ENCODE measurements at places on chromosomes 3 and 15.
A peak's percentile ranks its signal among the peaks of the same experiment; 100 is the strongest.

GRCh38 chr3:11718637-11719405, 75.1 kb upstream of the VGLL4 start:
- no peak for DNase-seq

DNA sequence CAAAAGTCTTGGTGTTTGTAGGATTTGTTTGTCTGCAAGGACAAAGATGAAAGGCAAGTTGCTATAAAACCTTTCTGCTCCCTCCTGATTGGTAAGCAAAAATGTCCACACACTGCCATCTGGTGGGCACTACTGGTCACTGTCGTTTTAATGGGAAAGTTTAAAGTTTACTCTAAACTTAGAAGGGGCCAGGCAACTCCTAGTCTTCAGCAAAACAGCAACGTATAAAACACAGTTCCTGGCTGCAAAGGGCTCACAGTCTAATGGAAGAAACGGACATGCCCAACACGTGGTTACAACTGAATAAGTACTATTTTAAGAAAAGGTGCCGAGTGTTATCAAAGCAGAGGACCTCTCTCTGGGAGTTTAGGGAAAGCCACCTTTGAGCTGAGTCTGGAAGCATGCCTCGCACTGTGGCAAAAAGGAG, 23.7 kb upstream of the TPRG1 start:
- DNase-seq = peak; percentile 74

- DNase-seq = peak; percentile 86
Measured at GRCh38 chr15:63891079-63891767, 57.5 kb upstream of the HERC1 start.

DNA sequence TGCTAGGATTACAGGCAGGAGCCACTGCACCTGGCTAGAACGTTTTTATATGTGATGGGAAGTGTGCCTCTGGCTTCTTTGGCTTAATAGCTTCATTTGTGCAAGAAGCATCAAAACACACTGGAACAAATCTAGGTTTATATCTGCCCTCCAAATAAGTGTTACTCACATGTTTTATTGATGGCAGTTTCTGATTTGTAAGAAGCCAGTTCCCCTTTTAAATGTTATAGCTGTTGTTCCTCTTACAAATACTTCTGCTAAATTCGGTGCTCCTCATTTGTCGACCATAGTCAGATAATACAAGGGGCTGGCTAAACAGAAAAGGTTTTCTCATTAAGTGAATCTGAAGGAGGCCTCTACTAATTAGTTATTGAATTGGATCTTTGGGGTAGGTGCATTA, 307.1 kb upstream of the SEMA6D start:
- no peak for DNase-seq

GRCh38 chr15:26771578-26772153, 1.2 kb downstream of the GABRB3 start:
- DNase-seq = peak; percentile 79

GRCh38 chr15:29089731-29090616, 179.6 kb downstream of the NSMCE3 start:
- DNase-seq = no peak

DNA sequence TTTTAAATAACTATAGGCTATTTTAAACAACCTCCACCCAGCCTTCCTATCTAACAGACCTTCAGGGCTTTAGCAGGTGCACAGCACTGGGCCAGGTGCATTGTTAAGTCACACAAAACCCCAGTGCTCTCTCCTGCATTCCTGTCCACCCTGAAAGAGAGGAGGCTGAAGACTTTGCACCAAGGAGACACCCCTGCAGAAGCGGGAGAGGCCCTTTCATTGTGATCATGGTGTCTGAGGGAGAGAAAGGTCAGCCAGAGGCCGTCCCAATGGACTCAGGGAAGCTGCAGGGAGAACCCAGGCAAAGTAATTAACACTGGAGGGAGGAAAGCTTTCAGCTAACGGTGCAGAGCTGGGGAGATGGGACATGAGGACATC, 5.2 kb downstream of the LRIG1 start:
- DNase-seq = no peak

DNA sequence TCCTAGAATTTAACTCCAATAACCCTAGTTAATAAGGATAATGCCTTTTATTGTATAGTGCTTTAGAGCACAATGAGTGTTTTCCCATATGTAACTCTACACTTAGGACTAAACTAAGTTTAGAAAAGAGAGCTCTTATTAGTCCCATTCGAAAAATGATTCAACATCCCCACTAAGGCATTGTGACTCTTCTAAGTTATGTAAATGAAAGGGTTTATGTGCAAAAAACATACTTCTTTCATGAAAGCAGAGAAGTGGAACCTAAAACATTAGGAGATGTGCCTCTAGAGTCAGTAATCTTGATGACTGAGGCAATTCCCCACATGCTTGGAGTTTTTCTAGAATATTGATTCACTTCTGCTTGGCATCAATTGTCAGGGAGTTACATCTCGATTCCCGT, 344.1 kb upstream of the ZNF717 start:
- DNase-seq = no peak

- no peak for DNase-seq
Measured at GRCh38 chr3:123719862-123720453, 135.1 kb upstream of the HACD2 start.

- peak; percentile 76 for DNase-seq
Measured at GRCh38 chr3:11059090-11059798, 66.7 kb downstream of the SLC6A1 start.

GRCh38 chr3:97010881-97011657, 196.7 kb downstream of the EPHA6 start:
- no peak for DNase-seq

DNA sequence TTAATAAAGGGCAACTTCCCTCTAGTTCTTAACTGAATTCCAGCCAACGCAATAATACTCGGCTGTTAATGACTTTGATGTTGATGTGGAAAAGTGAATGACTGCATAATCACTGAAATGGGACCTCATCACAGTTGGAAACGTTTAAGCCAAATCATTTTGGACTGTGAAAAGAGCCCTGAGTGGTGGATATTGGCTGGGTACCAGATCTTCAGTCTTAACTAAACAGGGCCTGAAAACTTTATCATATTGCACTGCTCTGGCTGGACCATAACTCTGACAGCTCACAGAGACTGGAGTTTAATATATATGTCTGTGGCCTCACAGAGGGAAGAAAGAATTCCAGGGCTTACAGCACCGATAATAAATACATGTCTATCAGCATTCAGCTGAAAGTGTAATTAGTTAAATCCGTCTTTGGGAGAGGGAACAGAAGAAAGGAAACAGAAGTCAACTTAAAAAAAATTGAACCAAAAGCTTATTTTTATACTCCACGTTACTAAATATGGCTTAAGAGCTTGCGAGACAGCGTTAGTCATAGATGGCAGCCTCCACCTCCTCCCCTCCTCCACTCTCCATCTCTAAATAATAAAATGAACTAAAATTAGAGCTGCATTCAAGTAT, 222.3 kb upstream of the CDIN1 start:
- DNase-seq = no peak

- DNase-seq = no peak
Measured at GRCh38 chr3:145286937-145287336, 874.0 kb downstream of the PLOD2 start.

DNA sequence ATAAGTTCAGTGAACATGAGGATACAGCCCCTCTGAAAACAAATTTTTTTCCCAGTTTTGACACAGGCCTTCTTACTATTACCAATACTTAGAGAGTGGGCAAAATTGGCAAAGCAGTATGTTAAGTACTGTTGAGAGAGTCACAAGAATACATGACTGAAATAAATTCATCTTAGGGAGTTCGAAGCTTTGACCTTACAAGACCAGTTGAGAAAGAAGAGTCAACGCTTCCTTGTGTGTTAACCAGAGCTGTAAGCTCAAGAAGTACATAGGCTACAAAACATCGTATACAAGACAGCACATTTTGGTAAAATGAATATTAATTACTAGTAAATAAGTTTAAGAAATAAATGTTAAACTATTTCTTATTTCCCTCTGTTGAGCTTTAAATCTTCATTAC, 164.4 kb upstream of the RORA start:
- no peak for DNase-seq

DNA sequence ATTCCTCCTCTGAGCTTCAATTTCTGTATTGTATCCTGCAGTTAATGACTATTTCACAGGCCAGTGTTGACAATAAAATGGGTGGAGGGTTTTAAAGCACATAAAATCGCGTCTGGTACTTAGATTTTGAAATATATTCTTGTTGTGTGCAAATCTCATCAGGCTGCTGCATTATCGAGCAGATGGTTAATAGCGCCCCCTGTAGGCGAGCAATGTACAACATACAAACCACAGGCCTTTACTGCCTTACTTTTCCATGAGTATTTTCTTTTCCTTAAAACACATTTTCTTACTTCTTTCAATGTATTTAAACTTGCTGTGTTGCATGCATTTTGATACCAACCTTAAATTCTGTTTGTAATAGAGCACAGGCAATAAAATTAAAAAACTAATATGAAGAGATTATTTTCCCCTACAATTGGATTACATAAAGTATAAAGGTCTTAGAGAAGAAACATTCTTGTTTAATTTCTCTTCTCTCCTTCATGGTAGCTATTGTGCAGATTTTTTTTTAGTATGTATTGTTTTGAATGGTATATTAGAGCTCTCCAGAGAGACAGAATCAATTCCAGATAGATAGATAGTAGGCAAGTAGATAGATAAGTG, 608.4 kb downstream of the CADM2 start:
- peak; percentile 70 for DNase-seq

DNA sequence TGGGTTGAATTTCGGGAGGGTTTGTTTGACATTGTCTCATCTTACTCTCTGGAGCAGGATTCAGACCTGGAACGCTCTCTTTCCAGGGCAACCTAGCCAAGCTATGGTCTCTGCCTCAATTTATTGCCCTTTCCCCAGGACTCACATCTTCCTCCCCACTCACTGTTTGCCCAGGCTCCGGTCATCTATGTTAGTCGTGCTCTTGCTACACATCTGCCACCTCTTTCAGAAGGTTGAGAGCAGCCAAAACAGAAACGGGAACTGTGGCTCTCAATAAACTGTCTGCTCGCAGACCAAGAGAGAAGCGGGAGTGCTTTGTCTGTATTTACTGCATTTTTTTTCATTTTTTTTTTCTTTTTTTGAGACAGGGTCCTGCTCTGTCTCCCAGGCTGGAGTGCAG, 81.6 kb downstream of the ST6GAL1 start:
- DNase-seq = no peak

DNA sequence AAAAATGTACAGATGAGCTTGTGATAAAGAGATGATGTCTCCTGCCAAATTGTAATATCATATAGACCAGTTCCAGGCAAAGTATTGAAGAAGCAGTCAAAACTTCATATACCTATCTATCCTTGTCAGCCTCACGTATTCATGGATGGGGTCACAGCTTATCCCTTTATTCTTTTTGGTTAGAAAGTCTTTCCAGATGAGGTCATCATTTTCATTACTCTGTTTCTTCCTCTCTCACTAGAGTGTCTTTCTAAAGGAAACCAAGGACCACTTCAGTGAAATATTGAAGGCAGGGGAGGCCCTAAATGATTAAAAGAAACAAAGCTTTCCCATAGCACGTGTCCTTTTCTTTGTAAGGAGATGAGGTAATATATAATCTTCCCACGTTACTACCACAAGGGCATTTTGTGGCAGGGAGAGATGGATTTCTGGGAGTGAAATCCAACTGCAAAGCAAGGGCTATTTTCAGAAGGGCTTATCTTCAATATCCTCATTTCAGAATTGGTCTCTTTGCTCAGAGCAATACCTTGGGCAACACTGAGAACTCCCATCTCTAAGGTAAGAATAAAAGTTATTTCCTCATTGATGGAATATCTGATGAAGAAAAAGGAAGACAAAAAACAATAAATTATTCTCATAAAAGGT, 260.2 kb downstream of the TIGIT start:
- DNase-seq = no peak

DNA sequence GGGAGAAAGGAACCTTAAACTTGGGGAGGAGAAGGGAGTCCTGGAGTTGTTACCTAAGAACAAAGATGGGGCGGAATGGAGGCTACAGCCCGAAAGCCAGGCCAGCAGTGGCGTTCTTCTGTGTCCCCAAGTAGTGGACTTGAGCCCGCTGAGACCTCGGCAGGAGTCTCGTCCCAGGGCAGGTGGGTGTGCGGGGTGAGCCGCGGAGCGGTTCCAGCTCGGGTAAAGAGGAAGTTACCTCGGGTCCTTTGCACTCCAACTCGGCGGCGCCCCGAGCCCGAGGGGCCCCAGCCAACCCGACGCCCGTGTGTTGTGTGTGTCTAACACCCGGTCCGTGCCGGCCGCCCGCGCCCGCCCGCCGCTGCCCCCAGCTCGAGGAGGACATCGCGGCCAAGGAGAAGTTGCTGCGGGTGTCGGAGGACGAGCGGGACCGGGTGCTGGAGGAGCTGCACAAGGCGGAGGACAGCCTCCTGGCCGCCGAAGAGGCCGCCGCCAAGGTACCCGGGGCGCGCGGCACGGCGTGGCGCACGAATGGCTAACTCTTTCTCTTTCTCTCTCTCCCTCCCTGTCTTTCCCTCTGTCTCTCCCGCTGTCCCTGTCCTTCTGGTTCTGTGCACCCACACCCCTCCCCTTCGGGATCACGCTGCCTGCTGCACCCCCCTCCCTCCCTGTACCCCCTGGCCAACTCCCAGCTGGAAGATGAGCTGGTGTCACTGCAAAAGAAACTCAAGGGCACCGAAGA, 959 bp downstream of the TPM1 start:
- DNase-seq = no peak

DNA sequence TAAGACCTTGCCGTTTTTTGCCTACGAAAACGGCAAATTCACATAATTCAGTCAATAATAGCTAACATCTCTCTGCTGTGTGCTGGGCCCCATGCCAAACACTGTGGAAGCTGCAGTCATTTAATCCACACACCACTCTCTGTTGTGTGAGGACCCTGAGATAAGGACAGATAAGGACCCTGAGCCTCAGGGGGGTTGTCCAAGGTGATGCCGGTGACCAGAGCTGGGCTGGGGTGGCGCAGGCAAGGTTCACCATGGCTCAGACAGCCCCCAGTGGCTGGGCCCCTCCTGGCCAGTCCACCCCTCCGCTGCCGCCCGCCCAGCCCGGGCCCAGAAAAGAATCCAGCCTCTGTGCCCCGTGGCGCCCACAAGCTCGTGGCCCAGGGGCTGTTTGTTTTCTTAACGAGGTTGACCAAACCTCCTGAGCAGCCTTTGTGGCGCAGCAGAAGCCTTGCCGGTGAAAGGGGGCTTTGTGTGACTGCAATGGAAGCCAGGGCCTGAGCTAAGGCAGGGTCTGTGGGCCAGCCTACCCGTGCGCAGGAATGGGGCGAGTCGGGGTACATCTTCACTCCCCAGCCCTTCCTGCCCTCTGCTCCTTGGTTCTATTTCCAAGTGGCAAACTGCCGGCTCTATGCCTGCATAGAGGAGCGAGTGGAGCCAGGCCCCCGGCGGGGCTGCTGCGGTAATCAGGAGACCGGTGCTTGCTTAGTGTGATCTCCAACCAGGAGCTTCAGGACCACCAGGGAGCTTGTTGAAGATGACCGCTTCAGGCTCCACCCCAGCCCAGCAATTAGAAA, 4.4 kb upstream of the SNX22 start:
- DNase-seq = no peak

GRCh38 chr15:62976301-62976881, 66.2 kb upstream of the TPM1 start:
- no peak for DNase-seq

All from iPS-NIHi11 (cell line).